ENCODE measurements at places on chromosomes 2 and 18.

GRCh38 chr2:144801766-144802165 lies 281.8 kb upstream of the ZEB2 start:
- DNase-seq, result peak; percentile 60

GRCh38 chr2:60857056-60857455 lies 24.3 kb upstream of the REL start:
- no peak for DNase-seq

DNA sequence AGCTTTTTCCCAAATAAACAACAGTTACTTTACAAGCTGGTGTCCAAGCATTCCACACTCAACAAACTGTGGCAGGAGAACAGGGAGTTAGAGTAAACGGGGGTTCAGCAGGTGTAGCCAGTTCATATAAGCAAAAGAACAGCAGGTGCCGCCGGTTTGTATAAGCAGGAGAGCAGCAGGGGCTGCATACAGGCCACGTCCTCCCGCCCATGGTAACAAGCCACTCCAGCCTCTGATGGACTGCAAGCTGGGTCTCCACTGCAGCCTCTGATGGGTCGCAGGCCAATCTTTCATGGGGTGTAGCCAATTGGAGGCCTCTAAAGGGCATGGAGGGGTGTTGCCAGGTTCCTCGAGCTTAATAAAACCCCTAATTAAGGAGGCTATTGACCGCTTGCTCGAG lies 189.3 kb downstream of the ANKRD30B start:
- no peak for DNase-seq

DNA sequence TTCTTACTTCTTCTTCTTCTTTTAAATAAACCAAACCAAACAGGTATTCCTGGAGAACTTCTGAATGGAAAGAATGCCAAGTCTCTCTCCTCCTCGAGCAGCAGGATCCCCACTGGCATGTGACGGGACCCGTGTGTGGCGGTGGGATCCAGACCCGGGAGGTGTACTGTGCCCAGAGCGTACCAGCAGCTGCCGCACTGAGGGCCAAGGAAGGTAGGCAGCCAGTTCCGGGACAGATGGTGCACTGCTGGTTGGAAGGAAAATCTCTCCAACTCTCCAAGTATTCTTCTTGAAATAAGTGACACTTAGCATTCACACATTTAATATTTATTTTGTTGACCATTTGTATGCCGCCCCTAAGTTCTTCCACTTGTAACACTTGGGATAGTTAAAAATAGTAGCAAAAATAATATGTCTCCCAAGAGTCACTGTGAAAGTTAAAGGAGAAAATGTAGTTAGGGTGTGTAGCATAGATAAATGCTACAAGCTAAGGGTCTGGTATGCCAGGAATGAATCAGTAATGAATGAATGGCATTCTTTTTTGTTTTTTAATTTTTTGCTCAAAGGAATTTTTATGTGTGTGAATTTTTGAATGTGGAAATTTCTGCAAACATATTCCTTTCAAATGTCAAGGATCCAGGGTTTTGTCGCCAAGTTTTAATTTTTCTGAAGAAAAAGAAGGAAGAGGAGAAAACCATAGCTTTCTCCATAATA lies 349.9 kb downstream of the THSD7B start:
- peak; percentile 6 for DNase-seq

GRCh38 chr2:16728351-16729136 lies 62.9 kb upstream of the CYRIA start:
- no peak for DNase-seq

- DNase-seq, result no peak
Measured at GRCh38 chr2:119216994-119217393, 6.6 kb upstream of the STEAP3 start.

DNA sequence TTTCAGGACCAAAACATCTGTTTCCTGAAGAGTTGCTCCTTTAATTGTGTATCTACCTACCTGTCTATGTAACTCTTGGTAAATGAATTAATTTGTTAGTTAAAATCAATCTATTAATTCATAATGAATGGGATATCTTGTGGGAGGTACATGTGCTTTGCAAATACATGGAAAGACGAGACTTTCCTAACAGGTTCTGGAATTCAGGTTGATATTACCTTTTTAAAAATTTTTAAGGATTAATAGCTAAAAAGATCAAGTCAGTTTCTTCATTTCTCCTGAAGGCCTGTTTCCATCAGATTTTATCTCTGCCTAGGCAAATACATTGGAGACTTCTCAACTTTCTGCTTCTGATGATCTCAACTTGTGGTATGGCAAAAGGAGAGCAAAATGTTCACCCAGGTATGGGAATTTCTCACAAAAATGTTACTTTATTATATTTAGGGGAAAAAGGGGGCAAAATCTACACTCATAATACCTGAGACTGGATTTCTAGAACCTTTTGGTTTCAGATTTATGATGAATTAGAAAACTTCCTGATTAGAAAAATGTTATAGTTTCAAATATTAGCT lies 7.4 kb downstream of the TFPI start:
- no peak for DNase-seq

- no peak for DNase-seq
Measured at GRCh38 chr2:99444222-99444621, 45.6 kb downstream of the REV1 start.

DNA sequence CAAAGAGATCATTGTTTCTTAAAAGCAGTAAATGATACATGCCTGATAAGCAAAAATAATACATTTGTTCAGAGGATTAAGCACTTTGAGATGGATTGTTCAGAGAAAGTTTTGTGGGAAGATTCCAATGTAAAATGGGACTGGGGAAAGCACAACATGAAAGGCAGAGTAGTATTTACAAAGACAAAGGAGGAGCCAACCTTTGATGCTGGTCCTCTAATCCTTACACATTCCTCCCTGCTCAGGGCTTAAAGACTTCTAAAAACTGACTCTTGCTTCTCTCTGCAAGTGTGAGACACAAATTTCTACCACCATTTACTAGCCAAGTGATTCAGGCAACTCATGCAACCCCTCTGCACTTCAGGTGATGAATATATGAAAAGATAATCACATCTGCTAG lies 47.2 kb upstream of the REG3G start:
- DNase-seq, result peak; percentile 26

DNA sequence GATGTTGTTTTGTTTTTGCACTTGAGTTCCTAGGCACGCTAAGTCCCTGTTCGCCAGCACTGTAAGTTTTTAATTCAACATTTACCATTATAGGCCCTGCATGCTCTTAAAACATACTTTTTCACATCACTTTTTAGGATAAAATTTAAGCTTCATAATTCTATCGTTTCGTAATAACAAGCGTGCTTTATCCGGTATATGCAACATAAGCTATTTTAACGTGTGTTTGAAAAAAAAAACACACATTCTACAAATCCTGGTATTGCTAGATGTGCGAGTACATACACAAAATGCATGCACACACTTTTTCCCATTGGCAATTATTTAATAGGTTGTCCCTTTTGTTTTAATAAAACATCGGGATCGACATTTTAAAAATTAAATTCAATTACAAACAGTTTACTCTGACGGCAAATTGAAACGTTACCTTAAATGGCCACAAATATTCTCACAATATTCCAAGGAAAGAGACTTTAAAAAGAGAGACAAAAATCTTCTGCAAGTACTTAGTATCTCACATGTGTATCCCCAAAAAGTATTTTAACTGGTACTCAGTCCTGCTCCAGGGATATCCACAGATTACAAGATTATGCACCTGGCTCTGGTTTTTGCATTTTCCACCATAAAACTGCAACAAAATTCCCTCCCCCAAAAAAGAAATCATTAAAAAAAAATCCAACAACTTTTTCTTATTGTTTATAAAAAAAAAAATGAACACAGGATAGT lies 1.0 kb upstream of the TCF4 start:
- DNase-seq, result peak; percentile 6

- DNase-seq, result no peak
Measured at GRCh38 chr18:58266291-58266690, 222.3 kb downstream of the NEDD4L start.

- DNase-seq, result no peak
Measured at GRCh38 chr2:226310146-226310545, 489.5 kb downstream of the IRS1 start.

GRCh38 chr2:42429352-42429751 lies 64.4 kb downstream of the KCNG3 start:
- no peak for DNase-seq

DNA sequence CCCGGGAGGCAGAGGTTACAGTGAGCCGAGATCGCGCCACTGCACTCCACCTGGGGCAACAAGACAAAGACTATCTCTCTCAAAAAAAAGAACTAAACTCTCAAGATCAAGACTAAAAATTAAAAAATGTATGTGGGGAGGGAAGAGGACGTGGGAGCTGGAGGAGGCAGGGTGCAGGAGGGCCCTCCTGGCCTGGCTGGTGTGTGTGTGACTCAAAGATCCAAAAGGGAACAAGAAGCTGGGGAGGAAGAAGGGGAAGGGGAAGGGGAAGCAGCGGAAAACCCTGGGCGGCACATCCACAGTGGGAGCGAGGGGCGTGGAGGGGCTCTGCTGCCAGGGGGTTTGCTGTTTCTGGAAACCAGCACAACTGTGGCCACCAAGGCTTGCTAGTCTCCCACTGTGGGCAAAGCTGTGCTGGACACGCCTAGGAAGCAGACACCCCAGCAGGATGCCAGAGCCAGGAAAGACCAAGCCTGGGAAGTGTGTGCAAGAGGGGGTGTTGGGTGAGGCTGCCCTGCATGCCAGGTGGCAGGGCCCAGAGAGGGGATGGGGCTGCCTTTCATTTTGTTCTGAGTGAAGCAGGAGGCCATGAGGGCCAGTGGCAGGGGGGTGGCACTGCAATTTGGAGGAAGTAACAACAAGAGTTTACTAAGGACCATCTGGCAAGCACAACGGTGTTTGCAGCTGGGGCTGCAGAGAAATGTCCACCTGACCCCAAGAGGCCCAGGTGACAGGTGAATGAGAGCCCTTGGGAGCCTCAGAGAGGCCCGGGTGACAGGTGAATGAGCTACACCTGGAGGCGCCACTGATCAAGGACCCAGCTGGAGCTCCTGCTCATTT lies 44.5 kb downstream of the ANO7 start:
- DNase-seq, result no peak

GRCh38 chr2:67945940-67946339 lies 116.9 kb downstream of the C1D start:
- no peak for DNase-seq

GRCh38 chr2:78020491-78020890 lies 498.3 kb upstream of the LRRTM4 start:
- no peak for DNase-seq

DNA sequence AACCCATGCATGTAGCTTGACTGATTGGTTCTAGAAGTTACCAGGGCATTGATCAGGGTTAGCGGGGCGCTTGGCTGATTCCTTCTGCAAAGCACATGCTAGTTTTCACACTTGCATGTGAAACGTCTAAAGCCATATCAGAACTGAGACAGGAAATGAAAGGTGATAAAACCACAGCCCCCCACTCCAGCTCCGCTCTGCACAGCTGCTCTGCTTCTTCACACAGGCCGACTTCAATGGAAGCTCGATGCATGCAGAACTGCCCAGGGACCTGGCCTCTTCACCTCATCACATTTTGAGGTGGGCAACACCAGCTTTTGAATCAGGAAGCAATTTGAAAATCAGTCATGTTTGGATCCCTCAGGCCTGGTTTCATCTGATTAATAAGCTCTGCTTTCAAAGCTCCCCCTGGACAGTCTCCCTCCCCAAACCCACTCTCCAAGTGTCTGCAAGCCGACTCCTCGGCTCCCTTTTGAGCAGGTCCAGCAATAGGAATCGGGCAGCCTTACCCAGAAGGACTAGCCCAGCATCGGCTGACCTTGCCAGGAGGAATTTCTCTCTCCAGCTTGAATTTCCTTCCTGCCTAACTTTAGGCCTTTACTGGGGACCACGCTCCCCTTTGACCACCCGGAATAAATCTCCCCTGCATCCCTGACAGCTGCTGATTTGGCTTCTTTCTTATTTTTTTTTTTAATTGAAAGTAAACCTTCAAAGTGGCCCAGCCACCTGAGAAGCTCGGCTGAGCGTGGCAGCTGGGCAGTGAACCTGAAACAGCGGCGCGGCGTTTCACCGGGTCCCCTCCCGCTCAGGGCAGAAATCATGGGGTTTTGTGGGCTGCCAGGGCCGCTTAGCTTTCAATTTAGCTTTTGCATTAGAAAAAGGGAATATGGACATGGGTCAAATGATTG lies 31.7 kb downstream of the HRH4 start:
- peak; percentile 5 for DNase-seq

DNA sequence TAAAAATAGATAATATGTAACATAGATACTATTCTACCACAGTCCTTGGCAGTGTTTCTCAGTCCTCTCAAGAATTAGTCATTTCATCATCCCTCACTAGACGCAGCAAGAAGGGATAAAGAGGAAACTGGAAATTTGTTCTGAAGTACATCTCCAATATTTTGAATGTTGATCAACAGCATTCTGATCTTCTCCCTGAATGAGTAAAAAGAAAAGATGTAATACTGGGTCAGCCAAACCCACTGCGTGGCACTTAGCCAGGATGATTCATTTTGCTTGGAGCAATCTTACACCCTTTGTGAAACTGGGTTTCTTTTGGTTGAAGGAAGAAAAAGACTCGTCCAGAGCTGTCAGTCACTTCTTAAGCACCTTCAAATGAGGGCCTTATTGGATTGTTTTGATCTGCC lies 54.1 kb downstream of the TAF1B start:
- DNase-seq, result peak; percentile 29

GRCh38 chr2:33247365-33247764 lies 229.1 kb upstream of the RASGRP3 start:
- no peak for DNase-seq

- DNase-seq, result peak; percentile 78
Measured at GRCh38 chr2:102241616-102242305, 54.9 kb downstream of the IL1RL2 start.

- no peak for DNase-seq
Measured at GRCh38 chr2:104923665-104924064, 69.8 kb downstream of the POU3F3 start.

DNA sequence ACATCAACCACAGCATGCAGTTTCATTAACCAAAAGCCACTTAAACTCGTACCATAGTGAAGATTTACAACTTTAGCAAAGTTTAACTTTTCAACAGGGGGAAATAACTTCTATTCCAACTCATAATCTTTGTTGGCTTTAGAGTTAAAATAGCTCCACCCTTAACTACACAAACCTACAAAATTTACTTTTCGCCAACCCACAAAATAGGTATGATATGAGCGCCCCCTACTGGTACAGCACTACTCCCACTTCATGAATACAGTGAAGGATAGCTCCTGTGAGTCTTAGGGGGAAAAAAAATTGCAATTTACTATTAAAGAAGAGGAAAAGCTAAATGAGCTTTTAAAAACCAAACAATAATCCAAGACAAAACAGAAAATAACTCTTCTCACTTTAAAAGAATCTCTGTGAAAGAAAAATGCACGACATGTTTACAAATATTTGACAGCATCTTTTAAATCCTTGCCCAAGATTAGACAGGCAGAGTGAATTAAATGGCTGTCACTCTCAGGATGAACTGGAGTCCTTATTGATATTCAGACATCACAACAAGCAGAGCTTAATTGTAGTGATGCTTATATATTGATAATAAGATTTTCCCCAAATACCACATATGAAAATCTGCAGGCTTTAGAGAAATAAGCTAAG lies 32.2 kb downstream of the TMEFF2 start:
- peak; percentile 63 for DNase-seq

GRCh38 chr18:24831871-24832665 lies 371.6 kb downstream of the HRH4 start:
- DNase-seq, result no peak
